ENCODE measurements at places on chromosomes 12 and 14. TPM values are rescaled to one million over a fixed set of nuclear protein-coding genes. Genes with fewer than 3 reads are reported as not detected.

Gene BICDL1
- not detected for total RNA-seq

Gene SYNDIG1L
- total RNA-seq, result not detected

DNA sequence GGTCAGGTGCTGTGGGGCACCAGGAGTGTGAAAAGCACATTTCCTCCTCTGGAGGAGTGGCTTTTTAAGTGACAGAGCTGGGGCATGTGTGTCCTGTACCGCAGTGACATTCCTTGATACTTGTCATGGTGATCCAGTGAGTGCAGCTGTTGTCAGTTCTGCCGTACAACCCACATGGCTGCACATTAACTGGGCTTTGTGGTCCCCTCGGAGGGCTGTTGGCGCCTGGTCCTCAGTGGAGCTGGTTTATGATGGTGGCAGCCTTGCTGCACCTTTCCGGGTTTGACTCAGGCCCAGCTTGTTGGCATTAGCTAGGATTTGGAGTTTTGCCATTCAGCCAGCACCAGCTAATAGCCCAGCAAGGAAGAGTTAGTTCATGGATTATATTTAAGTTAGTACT lies 77.0 kb downstream of the SLC25A47 start:
- H3K4me1 ChIP-seq, result peaks cover 18% of the 10 kb centered on the region
- H3K4me3 ChIP-seq, result no peak overlapping the region
- no peak overlapping the region for H3K27ac ChIP-seq
- no peaks in the 10 kb centered on the region for H3K27me3 ChIP-seq
- no peaks in the 10 kb centered on the region for H3K36me3 ChIP-seq
- DNase-seq, result no peak

DNA sequence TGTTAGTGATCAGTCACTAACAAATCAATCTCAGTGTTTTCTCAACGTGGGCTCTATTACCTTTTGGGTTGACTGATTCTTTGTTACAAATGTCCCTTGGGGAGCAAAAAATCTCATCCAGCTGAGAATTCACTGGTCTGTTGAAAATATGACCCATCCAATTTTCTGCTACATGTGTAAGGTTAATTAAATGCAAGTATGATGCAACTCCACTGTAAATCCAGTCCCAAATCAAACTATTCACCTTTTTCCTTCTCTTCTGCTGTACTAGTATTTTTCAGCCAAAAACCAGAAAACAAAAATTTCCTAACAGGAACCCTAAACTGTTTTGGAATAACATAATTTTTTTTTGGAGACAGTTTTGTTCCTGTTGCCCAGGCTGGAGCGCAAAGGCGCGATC lies 2.2 kb downstream of the ERH start:
- H3K4me1 ChIP-seq, result peaks cover 28% of the 10 kb centered on the region
- no peak overlapping the region for H3K4me3 ChIP-seq
- DNase-seq, result no peak
- no peak overlapping the region for H3K27ac ChIP-seq
- no peaks in the 10 kb centered on the region for H3K27me3 ChIP-seq

GRCh38 chr14:39733741-39734140 lies 301.5 kb upstream of the FBXO33 start:
- H3K27ac ChIP-seq, result no peak overlapping the region
- H3K36me3 ChIP-seq, result no peaks in the 10 kb centered on the region
- no peaks in the 10 kb centered on the region for H3K4me1 ChIP-seq
- no peaks in the 10 kb centered on the region for H3K27me3 ChIP-seq
- no peak for DNase-seq
- no peak overlapping the region for H3K4me3 ChIP-seq

DNA sequence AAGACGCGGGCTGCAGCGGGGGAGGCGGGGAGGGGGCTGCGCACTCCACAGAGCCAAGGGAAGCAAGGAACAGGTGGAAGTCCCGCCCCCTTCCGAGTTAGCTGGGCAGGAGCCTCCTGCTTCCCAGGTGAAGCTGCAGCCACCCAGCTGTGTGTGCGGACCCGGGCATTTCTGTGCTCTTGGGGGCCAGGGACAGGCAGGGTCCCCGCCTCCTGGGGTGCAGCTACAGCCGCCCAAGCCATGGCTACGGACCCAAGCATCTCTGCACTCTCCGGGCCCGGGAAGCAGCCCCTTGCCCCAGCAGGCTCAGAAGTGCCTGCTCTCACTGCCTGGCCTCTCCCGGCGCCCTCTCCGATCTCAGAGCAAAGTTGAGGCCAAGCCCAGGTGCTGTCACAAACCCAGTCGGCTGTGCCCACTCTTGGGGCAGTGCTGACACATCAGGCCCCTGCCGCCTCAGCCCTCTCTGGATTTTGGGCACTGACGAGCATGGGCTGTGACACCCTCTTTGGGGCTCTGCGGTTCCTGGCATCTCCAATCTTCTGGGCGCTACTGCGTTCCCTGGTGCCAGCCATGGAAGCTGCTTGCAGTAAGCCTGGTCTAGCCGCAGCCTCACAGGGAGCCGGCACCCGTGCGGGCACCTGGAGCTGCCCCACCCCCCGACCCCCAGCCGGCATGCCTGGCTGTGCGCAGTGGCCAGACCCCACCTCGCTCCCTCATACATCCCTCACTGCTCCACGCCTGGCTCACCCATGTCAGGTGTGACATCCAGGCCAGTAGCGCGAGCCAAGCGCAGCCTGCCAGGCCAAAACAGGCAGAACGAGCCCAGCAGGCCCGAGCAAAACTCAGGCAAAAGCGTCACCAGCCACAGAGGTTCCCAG lies 8.5 kb upstream of the MGAT4C start:
- H3K36me3 ChIP-seq, result no peaks in the 10 kb centered on the region
- no peaks in the 10 kb centered on the region for H3K27me3 ChIP-seq
- DNase-seq, result no peak
- no peak overlapping the region for H3K4me3 ChIP-seq
- no peak overlapping the region for H3K27ac ChIP-seq
- no peaks in the 10 kb centered on the region for H3K4me1 ChIP-seq

DNA sequence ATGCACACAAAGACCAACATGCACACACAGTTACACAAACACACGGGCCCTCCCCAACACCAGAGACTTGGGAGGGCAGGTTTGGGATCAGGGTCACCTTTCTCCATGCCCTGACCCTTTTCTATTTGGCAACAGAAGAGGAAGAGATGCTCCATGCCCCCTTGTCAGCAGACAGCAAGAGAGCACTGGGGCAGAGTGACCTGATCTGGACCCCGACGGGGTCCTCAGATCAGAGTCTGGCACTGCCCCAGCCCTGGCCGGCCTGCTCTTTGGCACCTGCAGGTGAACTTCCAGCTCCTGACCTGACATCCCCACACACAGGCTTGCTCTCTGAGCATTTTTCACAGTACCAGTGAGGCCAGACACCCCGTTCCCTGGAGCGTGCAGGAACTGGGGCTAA lies 21.4 kb downstream of the ADCY6 start:
- H3K27me3 ChIP-seq, result no peaks in the 10 kb centered on the region
- peaks cover 14% of the 10 kb centered on the region for H3K4me1 ChIP-seq
- H3K27ac ChIP-seq, result no peak overlapping the region
- DNase-seq, result no peak
- H3K4me3 ChIP-seq, result no peak overlapping the region
- peaks cover 39% of the 10 kb centered on the region for H3K36me3 ChIP-seq

Gene RNF212B
- total RNA-seq, result not detected

DNA sequence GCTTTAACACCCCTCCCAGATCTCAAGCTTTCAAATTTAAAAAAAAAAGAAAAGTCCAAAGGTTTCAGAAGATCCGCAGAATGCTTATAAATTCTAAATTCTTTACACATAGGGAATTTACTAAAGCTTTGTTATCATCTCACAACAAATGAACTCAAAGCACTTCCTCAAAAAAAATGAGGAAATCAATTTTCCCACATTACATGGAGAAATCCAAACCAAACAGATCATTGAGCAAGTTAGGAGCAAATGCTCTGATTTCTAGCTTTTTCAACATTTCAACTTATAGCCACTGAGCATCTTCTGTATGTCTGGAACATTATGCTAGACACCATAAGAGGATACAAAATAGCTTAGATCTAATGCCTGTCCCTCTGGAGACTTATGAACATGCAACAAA lies 161.0 kb downstream of the CEP128 start:
- H3K4me1 ChIP-seq, result no peaks in the 10 kb centered on the region
- H3K36me3 ChIP-seq, result no peaks in the 10 kb centered on the region
- DNase-seq, result no peak
- no peaks in the 10 kb centered on the region for H3K27me3 ChIP-seq
- no peak overlapping the region for H3K27ac ChIP-seq
- H3K4me3 ChIP-seq, result no peak overlapping the region

Gene PIGH
- 37.7 TPM for total RNA-seq

DNA sequence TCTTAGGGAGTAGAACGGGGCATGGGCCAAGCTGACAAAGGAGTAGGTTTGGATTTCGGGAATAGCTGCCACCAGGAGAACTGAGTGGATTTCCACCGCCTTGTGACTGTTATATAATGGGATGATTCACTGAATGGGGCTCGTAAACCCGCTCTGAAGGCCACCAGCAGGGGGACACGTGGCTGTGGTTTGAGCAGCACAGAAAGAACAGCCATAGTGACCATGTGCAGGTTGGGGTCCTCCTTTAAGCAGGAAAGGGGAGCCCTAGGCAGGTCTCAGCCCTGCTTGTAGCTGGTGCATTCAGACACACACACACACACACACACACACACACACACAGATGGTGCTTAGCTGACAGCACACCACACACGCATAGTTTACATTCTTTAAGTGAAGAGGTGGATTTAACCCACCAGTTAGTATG lies 8.6 kb upstream of the ASB2 start:
- no peaks in the 10 kb centered on the region for H3K36me3 ChIP-seq
- DNase-seq, result peak; percentile 87
- H3K27ac ChIP-seq, result peak overlapping the region; percentile 99

Gene ITPR2
- total RNA-seq, result 4.3 TPM

DNA sequence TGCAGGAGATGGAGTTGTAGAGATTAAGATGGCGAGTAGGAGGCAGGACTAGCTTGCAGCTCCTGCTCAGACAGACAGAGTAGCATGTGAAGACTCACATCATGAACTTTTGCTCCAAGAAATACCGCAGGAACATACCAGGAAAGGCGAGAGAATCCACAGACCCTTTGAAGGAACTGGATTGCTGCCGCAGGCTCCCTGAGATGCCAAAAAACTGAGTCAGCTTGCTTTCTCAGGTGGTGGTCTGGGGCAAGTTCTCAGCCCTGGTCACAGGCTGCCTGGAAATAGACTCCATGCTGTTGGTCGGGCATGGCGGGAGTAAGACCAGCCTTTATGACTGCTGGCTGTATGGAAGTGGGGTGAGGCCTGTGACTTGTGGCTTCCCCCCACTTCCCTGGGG lies 163.6 kb upstream of the NAV3 start:
- H3K27me3 ChIP-seq, result no peaks in the 10 kb centered on the region
- no peaks in the 10 kb centered on the region for H3K4me1 ChIP-seq
- DNase-seq, result no peak
- no peak overlapping the region for H3K4me3 ChIP-seq

Gene CPSF6
- 18.7 TPM for total RNA-seq

GRCh38 chr12:47763481-47764346 lies 5.0 kb upstream of the RAPGEF3 start:
- no peaks in the 10 kb centered on the region for H3K27me3 ChIP-seq
- no peak overlapping the region for H3K27ac ChIP-seq
- no peak for DNase-seq
- no peak overlapping the region for H3K4me3 ChIP-seq

- H3K4me3 ChIP-seq, result no peak overlapping the region
- no peak overlapping the region for H3K27ac ChIP-seq
- H3K36me3 ChIP-seq, result no peaks in the 10 kb centered on the region
- peaks cover 19% of the 10 kb centered on the region for H3K27me3 ChIP-seq
- H3K4me1 ChIP-seq, result peaks cover 7% of the 10 kb centered on the region
Observed at GRCh38 chr12:65830305-65830704, 6.0 kb downstream of the HMGA2 start.

DNA sequence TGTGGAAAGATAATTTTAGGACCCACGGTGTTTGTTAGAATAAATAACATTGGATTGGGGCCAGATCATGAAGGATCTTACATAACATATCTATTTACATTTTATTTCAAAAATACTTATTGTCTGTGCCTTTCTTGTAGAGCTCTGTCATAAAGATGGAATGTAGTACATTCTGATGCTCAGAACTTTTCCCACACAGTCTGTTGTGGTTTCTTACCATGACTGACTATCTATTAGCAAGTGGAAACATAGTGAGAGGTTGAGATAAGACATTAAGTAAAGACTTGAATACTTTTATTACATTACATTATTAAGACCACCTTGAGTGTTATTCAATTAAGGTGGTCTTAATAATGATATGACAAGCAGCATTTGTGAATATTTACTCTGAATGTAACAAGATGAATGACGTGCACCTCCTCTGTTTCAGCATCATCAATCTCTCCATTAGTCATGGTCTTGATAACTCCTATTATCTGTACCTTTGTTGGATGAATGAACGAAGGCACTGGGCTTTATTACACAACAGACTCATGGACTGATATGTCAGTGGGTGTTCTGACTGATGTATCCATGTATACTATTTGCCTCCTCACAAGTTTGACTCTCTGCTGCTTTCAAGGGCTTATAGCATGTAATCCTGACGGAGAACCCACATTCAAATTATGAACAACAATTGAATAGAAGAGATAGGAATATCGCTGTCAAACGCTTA lies 883.0 kb upstream of the FLRT2 start:
- H3K4me1 ChIP-seq, result no peaks in the 10 kb centered on the region
- H3K4me3 ChIP-seq, result no peak overlapping the region
- H3K36me3 ChIP-seq, result no peaks in the 10 kb centered on the region
- H3K27me3 ChIP-seq, result no peaks in the 10 kb centered on the region
- no peak overlapping the region for H3K27ac ChIP-seq

DNA sequence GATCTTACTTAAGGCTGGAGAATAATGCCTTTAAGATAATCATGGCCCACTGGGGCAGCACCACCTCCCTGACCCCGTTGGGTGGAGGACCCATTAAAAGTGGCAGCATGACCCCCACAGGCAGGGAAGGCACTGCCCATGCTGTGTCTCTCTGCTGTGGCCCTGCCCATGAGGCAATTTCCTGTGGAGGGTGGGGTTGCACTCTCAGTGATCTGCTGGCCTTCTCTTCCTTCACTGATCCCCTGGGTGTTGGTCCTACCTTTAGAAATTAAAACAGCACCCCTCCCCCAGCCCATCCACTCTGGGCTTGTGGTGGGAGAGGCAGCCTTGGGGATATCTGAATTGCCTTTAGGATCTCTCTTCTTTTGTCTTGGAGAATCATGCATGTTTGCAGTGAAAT lies 17.3 kb downstream of the KLRK1 start:
- H3K4me3 ChIP-seq, result no peak overlapping the region
- DNase-seq, result no peak
- no peaks in the 10 kb centered on the region for H3K36me3 ChIP-seq
- H3K27me3 ChIP-seq, result no peaks in the 10 kb centered on the region
- no peak overlapping the region for H3K27ac ChIP-seq

Gene DNAI7
- total RNA-seq, result not detected

Measured in gastrocnemius medialis (tissue), 4 donors.